ENCODE measurements at places on chromosomes 5 and 9.
A peak's percentile ranks its signal among the peaks of the same experiment; 100 is the strongest.

DNA sequence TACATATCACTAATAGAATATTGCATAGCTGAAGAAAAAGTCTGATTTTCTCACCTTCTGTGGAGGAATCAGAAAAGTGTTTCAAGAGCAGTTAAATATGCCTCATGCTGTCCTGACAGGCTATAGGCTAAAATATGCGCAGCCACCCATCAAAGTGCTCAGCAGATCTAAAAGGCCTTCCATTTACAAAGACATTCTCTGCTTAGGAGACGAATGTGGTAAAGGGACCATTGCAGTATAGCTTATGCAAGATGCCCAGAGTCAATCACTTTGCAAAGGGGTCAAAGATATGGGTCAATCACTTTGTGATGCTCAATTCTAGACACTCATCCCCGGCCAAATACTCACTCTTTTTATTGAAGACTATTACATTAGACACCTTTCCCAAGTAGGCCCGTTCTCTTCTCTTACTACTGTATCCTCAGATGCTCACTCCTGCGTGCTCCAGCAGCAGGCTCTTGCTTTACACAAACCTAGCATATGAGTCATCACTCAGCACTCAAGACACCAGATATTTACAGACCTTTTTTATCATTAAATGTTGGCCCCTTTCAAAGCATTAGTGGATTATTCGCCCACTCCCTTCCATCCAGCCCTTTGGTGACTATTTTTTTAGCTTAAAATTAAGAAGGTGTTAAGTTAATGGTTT lies 568.2 kb upstream of the CDH18 start:
- DNase-seq = no peak

DNA sequence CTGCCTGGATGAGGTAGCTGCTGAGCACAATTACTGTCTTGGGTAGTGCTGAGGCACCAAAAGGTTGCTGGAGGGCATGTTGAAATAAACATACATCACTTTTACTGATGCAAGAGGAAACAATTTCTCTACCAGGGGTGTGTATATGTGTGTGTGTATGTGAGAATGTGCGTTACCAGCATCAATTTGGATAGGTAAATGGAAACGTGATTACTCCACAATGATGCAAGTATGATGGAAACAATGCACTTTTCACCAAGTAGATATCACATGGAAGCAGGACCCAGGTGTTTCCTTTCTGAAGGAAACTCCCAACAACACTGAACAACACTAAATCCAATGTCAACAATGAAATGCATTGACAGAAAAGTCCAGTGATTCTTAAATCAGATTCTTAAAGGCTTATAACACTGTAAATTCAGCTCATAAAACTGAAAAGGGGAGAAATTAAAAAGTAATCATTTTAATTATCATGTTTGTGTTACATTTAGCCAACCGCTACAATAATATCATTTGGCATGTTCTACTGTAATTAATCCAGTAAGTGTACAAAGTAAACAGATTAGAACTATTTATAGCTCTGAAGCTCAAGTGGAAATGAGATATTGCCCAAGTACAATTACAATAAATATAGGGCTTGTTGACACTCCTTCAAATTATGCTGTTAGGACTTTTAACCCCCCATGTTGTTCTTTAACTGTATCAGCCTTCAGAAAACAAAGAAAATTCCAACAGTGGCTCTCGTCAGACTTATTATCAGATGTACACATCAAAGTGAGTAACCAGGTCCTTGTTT lies 25.3 kb downstream of the YIPF5 start:
- no peak for DNase-seq

- DNase-seq = no peak
Measured at GRCh38 chr9:115939065-115939765, 214.4 kb upstream of the PAPPA start.

GRCh38 chr9:5748438-5748837 lies 84.5 kb downstream of the ERMP1 start:
- DNase-seq = no peak

- DNase-seq = no peak
Measured at GRCh38 chr9:28051559-28052503, 478.6 kb upstream of the C9orf72 start.

DNA sequence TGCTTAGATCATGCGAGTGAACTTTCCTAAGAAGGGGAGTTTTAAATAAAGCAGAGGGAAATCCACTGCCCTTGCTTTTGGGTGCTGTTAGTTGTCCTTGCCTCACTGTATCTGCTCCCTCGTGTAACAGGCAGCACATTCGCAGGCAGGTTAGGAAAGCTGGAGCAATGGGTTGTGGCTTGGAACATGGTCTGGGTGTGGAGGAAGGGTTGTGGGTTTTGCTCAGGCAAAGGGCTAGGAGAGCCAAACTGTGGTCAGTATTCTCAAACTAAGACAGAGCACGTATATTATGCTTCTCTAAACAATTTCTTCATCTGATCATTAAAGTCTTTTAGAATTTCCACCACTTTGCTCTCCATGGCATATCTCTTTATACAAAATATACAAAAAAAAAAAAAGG lies 135.7 kb downstream of the FANCC start:
- DNase-seq = no peak

GRCh38 chr5:119366540-119366881 lies 10.7 kb downstream of the TNFAIP8 start:
- DNase-seq = no peak

DNA sequence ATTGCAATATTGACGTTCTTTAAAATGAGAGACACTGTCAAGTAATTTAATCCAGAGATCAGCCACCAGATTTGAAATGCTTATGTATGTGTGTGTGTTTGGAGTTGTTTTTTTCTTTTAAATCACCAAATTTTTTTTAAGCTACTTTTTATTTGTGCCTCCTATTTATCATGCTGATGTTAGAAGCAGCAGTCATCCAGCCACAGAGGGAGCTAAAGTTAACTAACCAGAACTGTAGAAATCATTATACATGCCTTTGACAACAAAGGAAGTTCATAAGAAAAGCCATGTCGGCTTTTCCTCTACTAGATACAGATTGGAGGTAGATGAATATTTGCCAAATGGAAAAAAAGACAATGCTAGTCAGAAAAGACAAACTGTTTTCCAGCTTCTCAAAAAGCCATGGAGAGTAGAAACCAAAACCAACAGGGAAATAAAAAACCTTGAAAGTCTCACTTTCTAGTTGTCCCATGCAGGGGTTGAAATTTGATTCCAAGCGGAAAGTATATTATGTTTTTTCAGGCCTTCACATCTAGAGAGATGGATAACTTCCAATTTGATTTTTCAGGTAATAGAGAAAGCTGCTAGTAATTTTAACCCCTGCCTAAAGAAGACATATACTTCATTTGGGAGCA lies 4.5 kb downstream of the PURA start:
- no peak for DNase-seq

DNA sequence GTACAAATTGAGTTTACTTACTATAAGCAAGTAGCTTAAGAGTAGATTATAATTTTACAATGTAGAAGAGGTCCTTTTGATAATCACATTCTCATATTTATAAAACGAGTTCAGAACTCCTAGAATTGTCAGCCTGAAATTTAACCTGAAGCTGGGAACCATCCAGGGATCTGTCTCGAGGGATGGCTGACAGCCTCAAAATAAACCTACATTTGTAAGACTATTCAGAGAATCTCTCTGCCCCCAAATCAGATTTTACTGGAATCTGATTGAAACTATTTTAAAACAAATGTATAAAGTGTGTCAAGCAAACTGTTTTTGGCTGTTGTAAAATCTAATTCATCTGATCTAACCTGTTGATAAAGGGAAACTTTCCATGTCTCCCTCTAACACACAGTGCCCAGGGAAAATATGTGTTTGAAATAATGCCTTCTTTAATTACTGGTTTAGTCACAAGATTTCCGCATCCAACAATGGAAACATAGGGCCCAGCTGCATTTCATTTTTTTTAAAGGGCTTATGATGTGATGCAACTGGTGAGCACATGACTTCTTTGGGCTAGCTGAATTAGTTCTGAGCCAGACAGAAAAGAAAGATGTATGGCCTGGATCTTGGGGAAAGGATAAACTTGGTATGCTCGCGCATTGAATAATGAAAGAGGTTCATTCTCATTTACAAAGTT lies 30.3 kb downstream of the SLC25A46 start:
- no peak for DNase-seq

DNA sequence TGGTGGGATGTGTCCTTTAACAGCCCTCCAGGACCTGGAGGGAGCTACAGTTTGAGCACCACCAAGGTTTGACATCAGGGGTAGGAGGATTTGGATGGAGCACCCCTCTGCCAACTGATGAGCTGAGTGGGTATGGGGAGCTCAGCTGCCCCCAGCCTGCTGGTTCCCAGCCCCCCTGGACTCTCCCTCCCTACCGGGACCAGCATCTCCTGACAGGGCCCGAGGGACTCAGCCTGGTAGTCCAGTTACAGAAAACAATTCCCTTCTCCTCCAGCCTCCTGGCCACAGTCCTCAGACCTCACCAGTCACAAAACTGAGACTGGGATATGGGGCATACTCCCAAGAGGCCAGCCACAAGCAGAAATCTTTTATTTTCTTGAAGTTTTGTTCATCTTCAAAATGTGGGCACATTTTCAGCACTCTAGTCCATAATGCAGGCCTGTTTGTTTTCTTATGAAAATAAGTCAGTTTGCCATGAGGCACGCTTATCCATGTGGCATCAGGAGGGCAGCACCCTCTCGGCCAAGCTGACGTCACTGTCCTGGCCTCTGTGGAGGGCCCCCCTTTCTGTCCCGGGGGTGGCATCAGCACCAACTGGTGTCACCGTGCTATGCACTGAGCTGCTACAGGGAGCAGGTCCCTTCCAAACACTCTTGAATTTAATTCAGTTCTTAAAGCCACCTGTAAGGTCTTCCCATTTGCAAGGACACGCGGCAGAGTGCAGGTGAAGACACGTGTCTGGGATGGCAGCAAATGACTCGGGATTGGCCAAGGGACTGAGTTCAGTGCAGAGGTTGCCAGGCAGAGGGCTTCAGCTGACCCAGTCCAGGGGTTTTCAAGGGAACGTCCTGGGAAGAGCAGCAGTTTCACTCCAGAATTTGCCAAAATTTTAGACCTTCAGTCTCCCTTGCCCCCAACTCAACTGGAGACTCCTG lies 187.6 kb downstream of the GADD45G start:
- DNase-seq = no peak

DNA sequence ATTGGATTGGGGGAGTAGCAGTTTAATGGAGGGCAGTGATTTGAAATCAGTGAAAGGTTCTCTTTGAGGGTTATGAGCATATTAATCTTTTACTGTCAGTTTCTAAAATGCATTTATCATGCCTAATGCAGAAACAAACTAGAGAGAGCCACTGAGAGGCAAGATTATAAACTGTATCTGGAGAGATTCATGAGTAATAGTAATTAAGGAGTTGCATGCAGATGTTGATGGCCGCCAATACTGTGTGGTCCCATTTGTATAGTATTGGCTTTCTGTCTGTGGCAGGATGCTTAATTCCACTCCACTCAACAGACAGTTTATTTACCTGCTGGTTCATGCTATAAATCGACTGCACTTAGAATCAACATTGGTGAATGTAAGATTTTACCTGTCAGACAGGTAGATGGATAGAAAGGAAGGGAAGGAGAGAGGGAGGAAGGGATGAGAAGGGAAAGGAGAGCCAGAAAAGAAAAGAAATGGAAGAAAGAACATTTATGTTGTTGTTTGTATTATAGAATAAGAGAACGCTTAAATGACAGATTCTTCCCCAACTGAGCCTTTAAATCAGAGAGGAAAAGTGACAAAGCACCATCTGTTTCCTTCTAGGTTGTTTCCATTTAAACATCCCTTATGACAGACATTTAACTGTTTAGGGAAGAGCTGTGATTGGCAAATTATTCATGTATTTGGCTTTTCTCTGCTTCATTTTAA lies 146.5 kb downstream of the PAM start:
- DNase-seq = no peak

- DNase-seq = no peak
Measured at GRCh38 chr5:128551476-128551875, 13.4 kb upstream of the FBN2 start.

DNA sequence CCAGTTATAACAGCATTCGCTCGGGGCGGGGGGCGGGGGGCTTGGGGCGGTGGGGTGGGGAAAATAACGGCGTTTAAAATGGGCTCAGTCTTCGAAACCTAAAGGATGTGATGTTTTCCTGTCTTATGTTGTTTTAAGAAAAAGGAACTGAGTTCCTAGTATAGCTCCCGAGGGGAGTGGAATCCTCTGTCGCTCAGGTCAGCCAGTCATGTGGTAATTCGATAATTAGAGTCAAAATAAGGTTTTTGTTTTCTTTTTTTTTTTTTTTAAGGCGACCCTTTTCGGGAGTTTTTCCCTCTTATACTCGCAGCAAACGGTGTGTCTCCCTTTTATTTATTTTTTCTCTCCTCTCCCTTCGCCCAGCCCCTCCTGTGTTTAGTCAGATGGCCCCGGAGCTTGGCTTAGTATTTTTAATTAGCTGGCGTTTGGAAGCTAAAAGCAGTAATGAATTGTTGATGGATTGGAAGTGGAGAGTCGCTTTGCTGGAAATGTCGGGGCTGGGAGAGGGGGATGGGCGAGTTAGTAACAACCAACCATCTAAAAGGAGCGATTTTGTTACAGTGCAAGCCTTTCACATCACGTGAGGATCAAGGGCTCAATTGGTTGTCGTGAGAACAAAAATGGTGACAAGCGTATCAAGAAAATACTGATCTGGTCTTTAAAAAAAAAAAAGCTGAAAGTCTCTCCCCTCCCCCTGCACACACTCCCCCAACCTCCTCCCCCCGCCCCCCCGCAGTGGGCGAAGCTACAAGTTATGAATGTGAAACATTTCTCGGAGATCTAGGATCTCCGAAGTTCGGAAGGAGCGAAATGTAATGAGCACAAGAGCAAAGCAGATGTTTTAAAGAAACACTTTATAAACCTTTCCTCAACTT lies 714 bp upstream of the ZNF608 start:
- peak; percentile 81 for DNase-seq

- no peak for DNase-seq
Measured at GRCh38 chr5:170638051-170638450, 134.2 kb downstream of the KCNIP1 start.

DNA sequence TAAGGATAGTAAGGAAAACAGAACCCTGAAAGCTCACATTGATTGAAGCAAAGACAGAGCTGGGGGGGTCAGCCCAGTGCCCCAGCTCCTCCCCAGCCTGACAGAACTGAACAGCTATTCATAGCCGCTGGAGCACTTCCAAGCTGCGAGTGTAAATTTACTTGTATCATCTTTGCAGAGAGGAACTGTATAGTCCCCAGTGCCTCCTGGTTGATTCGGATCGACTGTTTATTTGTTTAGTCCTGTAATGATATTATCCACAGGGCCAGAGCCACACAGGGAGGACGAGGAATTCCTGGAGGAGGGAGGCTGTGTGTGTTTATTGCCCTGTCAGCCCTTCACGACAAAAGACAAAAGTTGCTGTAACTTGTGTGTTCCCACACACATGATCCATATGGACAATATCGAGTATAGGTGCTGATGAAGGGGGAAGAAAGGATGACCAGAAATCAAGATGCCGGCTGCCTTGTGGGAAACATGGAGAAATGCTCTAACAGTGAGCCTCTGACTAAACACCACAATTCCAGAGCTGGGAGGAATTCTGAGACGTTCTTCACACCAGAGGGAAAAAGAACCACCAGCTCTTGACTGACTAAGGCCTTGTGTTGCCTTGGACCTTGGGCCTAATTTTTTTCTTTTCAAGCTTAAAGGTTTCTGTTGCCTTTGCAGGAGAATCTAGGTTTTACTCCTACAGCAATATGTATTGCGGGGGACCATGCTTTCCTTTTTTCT lies 31.1 kb downstream of the FOXD1 start:
- DNase-seq = no peak
